HFFc6 (cell line): ENCODE measurements at places on chromosomes 5 and 9. TPM values are rescaled to one million over a fixed set of nuclear protein-coding genes. Genes with fewer than 3 reads are reported as not detected.

DNA sequence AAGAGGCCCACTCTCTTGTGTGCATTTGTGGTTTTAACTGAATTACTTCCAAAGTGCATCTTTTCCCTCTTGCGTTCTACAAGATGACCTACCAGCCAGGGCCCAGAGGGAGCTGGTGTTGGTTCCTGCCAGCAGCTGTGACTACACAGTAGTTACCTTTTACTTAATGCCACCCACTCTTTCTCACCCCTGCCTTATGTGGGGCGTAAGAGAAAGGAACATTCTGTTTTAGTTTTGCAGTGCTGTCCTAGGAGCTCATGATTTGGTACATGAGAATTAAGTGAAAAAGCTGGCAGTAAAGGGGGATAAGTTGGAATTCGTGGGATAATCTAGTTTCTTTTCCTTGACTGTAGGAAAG, 45.4 kb downstream of the RCL1 start:
- DNase-seq: no peak

DNA sequence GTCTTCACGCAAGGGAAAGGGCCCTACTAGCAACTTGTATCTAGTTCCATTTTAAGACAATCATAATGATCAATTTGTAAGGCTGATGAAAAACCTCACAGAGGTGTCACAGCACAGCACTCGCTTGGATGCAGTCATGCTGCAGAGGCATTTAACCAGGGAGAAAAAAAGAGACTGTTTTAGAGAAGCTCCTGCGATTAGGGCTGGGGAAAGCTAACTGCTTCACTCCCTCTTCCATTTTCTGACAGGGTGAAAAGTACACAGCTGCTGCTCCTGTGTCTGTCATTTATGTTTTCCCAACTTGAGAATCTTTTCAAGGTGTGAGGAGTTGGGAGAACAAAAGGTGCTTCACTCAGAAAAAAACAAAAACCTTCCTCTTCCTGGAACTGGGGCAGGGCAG, 106.4 kb downstream of the CDK5RAP2 start:
- no peak for DNase-seq

- DNase-seq: no peak
Observed at GRCh38 chr9:8374471-8374870, 574.9 kb upstream of the DMAC1 start.

- DNase-seq: no peak
Observed at GRCh38 chr5:39076101-39076756, 2.0 kb upstream of the RICTOR start.

DNA sequence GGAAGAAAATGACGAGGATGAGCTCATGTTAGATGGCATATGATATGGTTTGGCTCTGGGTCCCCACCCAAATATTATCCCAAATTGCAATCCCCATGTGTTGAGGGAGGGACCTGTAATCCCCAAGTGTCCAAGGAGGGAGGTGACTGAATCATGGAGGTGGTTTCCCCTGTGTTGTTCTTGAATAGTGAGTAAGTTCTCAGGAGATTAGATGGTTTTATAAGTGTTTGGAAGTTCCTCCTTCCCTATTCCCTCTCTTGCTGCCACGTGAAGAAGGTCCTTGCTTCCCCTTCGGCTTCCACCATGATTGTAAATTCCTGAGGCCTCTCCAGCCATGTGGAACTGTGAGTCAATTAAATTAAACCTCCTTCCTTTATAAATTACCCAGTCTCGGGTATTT, 10.1 kb downstream of the EDIL3 start:
- no peak for DNase-seq

GRCh38 chr5:31664566-31664965, 25.6 kb downstream of the PDZD2 start:
- DNase-seq: peak; percentile 17

GRCh38 chr9:22913026-22913425, 466.4 kb downstream of the DMRTA1 start:
- DNase-seq: no peak

DNA sequence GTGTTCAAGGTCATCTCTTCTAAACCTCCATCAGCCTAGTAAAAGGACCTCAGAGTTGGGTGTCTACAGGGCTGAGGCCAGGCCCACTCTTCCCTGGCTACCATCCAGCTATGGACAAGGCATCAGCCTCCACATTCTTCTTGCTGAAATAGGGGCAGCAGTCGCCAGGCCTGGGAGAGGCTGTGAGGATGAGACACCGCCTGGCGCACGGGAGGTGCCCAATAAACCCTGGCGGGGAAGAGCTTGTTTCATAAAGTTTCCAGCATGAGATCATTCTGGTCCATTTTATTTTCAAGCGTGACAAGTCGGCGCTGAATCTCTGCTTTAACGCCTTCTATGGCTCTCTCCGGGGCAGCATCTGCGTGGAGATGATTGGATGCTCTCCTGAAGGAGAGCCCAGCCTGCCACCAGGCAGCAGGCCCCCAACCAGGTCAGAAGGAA, 153.4 kb downstream of the OLFM1 start:
- DNase-seq: no peak

DNA sequence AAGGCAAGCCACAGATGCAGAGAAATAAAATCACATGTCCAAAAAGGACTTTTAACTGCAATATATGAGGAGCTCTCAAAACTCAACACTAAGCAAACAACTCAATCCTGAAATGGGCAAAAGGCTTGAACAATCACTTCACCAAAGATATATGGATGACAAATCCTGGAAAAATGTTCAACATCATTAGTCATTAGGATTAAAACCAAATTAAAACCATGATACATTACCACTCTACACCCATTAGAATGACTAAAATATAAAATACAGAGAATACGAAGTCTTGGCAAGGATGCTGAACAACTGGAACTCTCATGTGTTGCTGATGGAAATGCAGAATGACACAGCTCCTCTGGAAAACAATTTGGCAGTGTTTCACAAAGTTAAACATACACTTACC, 277.4 kb downstream of the TLE1 start:
- DNase-seq: peak; percentile 70

DNA sequence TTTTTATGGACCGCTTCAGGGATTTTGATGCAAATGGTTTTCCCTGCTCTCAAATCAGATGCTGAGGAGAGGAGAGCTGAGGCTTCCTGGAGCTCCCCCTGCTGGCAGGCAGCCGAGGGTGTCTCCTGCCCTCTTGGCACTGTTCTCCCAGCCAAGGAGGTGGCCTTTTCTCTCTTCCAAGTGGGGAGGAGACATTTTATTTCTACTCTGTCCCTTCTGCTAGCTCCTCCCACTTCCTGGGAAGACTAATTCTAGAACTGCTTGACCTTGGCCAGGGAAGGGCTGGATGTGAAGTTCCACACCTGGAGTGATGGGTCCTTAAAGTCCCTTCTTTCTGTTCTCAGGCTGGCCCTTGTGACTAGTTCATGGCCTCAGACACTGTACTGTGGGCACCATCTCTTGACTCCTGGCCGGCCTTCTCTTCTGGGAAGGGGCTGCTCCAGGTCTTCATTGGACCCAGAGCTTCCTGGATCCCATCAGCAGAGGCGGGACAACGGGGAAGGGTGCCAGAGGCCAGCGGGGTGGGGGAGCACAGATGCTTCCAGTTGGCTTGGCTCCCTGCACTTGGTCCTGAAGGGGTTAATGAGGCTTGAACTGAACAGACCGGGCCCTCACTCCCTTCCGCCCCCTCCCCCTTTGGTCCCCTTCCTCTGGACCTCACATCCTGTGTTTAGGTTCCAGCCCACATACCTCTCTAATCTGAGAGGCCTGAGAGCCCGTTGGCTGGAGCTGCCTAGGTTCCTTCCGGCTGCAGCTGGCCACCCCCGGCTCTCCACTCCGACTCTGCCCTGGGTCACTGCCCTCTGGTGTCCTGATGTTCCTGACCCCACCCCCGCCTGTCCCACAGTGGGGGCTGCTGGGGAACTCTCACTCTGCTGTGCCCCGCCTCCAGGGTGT, 32.1 kb downstream of the PTPA start:
- peak; percentile 90 for DNase-seq

DNA sequence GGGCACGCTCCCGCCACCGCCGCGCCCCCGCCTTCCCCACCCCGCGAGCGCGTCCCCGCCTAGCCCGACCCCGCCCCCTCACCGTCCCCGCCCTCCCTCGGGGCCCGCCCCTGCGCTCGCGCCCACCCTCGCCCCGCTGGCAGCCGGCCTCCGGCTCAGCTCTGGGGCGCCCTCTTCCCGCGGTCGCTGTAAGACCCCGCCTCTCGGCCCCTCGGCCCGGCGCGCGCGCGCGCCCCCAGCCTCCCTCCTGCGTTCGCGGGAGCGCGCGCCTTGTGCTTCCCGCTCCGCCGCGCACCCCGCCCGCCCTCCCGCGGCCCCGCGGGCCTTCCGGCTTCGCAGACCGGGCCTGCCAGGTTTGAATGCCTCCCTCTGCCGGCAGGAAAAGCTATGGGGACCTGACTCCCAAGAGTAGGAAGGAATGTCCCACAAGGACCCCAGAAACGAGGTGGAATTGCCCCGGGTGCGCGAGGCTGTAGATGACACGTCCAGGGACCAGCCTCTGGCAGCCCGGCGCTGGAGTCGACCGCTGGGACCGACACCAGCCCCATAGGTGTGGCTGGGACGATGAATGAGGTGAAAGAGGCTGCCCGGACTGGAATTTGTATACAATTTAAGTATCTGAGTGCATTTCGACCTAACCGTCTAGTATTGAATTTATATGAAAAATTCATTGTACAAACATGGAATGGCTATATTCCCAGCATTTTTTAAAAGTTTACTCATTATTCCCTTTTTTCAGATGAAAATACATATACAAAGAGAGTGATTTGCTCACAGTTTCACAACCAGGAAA, 416 bp upstream of the PTBP3 start:
- DNase-seq: peak; percentile 84

DNA sequence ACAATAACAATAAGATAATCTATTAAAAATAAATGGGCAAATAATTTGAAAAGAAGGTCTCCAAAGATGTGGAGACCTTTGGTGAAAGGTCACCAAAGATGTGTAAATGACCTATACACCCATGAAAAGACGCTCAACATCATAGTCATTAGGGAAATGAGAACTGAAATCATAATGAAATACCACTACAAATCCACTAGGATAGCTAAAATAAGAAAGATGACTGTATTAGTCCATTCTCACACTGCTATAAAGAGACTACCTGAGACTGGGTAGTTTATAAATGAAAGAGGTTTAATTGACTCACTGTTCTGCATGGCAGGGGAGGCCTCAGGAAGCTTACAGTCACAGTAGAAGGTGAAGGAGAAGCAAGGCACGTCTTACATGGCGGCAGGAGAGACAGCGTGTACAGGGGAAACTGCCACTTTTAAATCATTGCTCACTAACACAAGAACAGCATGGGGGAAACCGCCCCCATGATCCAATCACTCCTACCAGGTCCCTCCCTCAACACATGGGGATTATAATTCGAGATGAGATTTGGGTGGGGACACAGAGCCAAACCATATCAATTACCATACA, 339.6 kb downstream of the ENC1 start:
- DNase-seq: no peak

DNA sequence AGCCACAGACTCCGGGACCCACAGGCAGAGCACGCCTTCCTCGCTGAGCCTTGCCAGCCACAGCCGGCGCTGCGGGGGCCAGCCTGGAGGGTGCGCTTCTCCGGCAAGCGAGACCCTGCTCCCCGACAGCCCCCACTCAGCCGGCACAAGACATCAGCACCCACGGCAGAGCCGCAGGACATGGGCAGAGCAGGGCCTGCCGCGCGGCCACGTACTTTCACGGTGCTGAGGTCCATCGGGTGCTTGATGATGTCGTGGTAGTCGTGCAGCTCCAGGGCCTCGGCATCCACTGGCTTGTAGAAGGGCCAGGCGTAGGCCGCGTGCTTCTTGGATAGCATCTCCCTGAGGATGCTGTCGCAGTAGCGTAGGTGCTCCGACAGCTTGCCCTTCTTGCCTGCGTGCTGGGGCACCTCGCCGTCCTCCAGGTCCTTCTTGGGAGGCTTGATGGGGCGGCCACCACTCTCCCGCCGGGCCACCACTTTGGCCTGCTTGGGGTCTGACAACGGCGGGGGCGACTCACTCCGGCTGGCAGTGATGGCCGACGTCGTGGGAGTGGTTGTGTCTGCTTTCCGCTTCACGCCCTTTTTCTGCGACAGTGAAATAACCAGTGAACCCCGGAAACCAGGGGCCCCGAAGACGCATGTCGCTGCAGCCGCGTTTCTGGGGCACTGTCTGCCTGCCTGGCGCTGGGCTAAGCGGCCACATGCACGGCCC, 19.8 kb downstream of the BRD3 start:
- no peak for DNase-seq

- no peak for DNase-seq
Observed at GRCh38 chr9:88723751-88724150, 188.8 kb downstream of the NXNL2 start.

GRCh38 chr9:132728071-132728470, 57.8 kb downstream of the GTF3C4 start:
- no peak for DNase-seq

- DNase-seq: no peak
Observed at GRCh38 chr5:156259618-156260017, 67.3 kb upstream of the SGCD start.

GRCh38 chr9:116792271-116792670, 105.2 kb downstream of the TRIM32 start:
- DNase-seq: no peak

GRCh38 chr5:131384173-131384572, 120.3 kb downstream of the CDC42SE2 start:
- no peak for DNase-seq

GRCh38 chr5:140595538-140596300, 31.1 kb downstream of the SLC35A4 start:
- no peak for DNase-seq

DNA sequence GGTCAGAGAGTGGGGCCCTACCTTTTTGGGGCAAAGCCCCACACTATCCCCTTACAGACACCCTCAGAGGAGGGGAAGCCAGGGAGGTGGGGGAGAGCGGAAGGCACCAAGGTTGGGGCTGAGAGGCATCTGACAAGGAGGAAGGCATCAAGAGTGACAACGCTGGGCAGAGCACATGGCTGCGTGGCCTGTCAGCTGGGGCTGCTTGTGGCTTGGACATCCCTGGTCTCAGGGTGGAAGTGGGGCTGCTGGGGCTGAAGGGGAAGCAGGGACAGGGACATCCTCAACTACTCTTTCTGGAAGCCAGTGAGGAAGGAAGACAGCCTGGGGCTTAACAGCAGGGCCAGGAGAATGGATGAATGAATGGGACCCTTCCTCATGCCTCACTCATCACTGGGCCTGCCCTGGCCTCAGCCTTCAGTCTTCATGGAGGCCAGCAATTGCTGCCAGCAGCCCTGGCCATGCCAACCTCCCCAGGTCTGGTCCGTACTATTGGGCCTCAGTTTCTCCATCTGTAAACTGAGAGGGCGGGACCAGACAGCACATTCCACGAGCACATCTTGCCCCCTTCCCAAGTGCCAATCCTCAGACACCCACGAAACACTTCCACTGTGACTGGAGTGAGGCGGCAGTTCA, 993 bp upstream of the RALGDS start:
- no peak for DNase-seq

- DNase-seq: no peak
Observed at GRCh38 chr5:66426259-66427138, 169.7 kb upstream of the MAST4 start.

The NIM1K gene
- 0.14 to 0.68 TPM (median 0.37 TPM) in 3 replicates for total RNA-seq

The PCDHA8 gene
- 0.05 TPM in 1 of 3 replicates, not detected in the others for total RNA-seq

The STKLD1 gene
- 0.92 to 1.4 TPM (median 1.3 TPM) in 3 replicates for total RNA-seq

The SLC28A3 gene
- 0.43 to 0.61 TPM (median 0.50 TPM) in 3 replicates for total RNA-seq

The DOK3 gene
- 1.3 and 1.4 TPM in 2 replicates for total RNA-seq

The AIF1L gene
- total RNA-seq: 0.21 to 0.47 TPM (median 0.30 TPM) in 3 replicates

The OTP gene
- total RNA-seq: not detected in 3 replicates

The TXNDC8 gene
- total RNA-seq: not detected in 2 replicates

The GLRA1 gene
- total RNA-seq: not detected in 3 replicates

The PCDHA7 gene
- 0.09 to 0.15 TPM (median 0.09 TPM) in 3 replicates for total RNA-seq

The SLC45A2 gene
- total RNA-seq: not detected in 2 replicates

The CNTNAP3B gene
- not detected in 3 replicates for total RNA-seq

The IFNB1 gene
- total RNA-seq: not detected in 3 replicates

The PDCD1LG2 gene
- 32.0 to 52.4 TPM (median 44.1 TPM) in 3 replicates for total RNA-seq

The SPINK4 gene
- not detected in 3 replicates for total RNA-seq

The CNTFR gene
- not detected in 3 replicates for total RNA-seq
